SHP77 treated with DMSO at 0.1 percent for 48 hours (cell line): ENCODE measurements at places on chromosomes 3 and 15.

- DNase-seq: no peak
Measured at GRCh38 chr3:12187448-12188327, 29.0 kb upstream of the TIMP4 start.

GRCh38 chr15:36951731-36952247, 148.6 kb downstream of the MEIS2 start:
- peak; percentile 81 for DNase-seq

- DNase-seq: no peak
Measured at GRCh38 chr3:168824107-168824506, 728.4 kb upstream of the GOLIM4 start.

DNA sequence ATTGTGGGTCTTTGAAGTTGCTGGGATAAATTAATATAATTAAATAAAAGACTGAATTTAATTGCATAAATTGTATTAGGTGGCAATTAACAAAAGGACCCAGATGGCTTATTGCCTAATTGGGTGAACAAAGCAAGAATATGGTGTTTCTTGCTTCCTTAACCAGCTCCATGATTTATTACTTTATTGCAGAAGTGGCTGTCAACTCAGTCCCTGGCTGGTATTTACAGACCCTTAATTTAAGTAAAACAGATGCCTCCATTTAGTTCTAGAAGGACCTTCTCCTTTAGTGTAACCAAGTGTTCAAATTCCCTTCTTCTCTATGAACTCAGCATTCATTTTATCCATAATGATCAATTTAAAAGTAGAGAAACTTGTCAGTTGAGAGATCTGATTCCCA, 35.1 kb downstream of the DPH3 start:
- DNase-seq: no peak

DNA sequence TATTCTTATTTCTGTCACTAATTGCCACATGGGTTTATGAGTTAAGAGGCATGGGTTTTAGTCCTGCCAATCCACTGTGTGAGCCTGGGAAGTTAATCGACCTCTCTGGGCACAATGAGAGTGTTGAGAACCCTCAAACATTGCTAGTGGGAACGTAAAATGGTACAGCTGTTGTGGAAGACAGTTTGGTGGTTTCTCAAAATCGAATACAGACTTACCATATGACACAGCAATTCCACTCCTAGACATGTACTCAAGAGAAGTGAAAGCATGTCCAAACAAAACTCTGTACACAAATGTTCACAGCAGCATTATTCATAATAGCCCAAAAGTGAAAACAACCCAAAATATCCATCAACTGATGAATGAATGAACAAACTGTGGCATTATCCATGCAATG, 5.7 kb upstream of the GNB5 start:
- DNase-seq: no peak

GRCh38 chr3:123423806-123424205, 25.1 kb downstream of the ADCY5 start:
- no peak for DNase-seq

DNA sequence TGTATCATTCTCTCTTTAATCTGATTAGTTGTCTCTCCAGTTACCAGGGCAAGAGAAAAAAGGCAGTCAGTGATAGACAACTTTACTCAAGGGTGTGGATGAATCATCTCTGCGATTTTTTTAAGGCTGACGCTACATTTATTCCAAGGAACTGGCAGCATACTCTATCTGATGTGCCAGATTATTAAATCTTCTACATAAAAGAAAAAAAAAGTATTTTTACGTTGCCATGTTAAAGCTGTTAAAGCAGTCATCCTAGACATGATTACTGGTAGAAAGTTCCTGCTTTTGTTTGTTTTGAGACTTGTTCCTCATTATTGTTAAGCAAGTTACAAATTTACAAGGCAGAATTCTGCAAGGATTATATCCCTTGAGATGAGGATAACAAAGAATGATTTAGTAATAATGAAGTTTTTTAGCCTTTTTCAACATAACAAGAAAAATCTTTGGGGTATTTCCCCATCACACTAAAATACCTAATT, 121.7 kb downstream of the CBLB start:
- no peak for DNase-seq
